ENCODE measurements at places on chromosomes 4 and X.

DNA sequence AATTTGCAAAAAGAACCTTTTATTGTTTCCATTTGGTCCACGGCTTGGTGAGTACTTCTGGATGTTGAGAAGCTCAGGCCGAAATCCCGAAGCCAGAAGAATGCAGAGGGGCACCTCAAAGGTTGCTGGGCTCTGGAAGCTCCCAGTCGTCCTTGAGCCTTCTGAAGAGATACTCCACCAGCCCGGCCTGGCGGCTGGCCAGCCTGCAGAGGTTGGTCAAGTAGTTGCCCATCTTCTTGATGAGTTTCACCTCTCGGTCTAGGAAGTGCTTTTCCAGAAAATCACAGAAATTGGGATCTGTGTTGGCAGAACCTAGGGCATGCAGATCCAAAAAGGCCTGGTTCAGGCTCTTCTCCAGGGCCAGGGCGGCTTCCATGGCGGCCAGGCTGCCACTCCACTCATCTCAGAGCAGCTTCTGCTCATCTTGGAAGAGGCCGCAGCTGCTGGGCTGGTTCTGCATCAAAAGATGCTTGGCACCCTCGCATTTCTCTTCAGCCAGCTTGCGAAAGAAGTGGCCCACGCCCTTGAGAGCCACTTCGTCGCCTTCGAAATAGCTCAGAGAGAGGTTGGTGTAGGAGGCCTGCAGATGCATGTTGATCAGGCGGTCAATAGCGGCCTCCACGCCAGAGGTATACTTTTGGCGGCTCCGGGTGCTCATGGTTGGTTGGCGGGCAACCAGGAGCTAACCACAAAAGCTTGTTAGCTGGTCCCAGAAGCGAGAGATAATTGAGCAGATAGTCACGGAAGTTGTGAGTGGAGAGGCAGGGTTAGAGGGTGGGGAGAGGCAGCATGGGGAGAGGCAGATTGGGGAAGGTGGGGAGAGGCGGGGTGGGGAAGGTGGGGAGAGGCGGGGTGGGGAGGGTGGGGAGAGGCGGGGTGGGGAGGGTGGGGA, 76.5 kb upstream of the TSPAN7 start:
- no peak for ATAC-seq

DNA sequence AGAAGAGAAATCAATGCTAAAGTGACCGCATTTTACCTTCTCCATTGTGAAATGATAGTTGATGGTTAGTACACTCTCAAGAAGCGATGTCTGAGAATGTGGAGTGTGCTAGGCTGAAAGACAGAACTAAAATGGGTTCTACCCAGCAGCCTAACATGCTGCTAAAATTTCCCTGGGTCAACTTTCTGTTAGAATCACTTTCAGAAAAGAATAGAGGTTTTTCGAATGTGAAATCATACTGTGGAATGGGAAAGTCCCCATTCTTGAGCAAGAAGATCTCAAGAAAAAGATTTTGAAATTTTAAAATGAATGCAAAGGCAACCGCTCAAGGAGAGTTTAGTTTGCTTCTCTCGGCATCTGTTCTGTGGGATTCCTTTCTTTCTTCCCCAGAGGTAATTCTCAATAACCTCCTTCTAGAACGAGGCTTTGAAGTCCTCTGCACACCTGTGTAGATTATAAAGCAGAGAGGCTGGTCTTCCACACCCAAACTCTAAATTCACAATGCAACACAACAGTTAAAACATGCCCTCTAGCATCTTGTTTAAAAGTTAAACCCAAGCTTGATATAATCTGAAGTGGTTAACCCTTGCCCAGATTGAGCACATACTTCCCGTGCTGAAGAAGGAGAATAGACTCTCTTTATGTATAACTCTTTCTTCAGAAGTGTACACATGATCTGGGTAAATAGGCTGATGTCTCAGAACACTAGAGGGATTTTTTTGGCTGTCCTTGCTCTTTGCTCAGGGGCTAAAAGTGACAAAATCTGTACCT, 208.7 kb upstream of the KLF3 start:
- no peak for ATAC-seq

DNA sequence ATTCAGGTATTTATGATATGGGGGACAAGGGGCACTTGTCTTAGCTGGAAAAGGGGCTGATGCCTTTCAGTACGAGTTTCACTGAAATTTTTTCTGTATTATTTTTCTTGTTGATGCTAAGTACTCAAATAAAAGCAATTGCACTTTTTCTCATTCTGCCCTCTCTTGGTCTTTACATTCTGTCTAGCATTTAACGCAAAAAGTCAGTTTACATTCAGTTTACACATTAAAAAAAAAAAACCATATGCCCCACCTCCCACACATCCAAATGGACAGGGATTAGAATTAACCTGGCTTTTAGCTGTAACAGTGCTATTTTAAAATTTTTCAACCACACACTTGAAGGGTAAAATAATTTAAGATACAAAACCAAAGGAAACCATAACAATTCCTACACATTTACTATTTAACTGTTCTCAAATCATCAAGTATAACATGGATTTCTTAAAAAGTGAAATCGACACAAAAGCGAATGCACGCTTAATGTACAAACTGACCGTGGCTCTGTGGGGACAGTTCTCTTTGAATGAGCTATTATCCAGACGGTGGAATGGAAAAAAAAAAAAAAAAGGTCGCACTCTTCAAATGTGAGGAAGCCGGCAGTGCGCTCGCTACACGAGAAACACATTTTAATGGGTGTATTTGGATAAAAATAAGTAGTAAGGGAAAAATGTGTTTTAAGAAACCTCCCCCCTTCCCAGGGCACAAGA, 1.4 kb downstream of the AMMECR1 start:
- peak; percentile 11 for ATAC-seq

DNA sequence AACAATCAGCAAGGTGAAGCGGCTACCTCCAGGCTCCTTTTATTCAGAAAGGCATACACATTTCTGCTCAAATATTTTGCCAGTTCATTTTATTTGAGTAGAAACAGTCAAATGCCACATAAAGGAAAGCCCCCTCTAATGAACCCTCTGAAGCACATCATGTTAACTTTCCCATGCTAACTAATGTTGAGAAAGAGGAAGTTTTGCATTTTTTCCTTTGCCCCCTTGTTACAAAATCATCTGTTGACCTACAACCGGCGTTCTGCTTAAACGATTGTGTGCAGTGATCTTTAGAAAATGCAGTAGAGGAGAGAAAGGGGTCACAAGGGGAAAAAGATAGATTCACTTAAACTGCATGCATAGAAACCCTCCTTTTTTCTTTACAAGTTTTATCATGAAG, 25.2 kb upstream of the ATXN3L start:
- no peak for ATAC-seq

- ATAC-seq = no peak
These were observed 85.7 kb downstream of the JAKMIP1 start for GRCh38 chr4:6114601-6115000.

DNA sequence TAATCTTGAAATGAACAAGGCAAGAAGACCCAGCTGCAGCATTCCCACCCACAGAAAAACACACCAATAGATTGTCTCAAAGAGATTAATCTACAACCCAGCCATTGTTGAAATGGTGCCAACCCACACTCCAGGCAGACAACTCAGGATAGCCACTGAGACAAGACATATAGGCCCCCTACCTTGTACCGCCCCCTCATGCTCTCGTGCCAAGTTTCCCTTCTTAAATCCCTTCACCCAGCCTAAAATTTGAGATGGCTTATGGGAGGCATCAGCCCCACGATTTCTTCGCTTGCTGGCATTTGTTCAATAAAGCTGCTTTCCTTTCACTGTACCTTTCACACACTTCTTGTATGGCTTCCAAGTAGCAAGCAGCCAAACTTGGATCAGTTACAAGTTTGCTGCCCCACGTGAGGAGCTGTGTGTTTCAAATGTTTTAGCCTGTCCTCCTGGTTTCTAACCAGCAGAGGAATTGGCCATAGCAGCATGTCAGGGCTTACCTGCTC, 1754.1 kb downstream of the C4orf33 start:
- ATAC-seq = no peak

GRCh38 chr4:52618795-52619590, 40.1 kb downstream of the USP46 start:
- ATAC-seq = no peak

- ATAC-seq = no peak
These were observed 257.5 kb upstream of the SLC7A11 start for GRCh38 chr4:138499627-138500026.

DNA sequence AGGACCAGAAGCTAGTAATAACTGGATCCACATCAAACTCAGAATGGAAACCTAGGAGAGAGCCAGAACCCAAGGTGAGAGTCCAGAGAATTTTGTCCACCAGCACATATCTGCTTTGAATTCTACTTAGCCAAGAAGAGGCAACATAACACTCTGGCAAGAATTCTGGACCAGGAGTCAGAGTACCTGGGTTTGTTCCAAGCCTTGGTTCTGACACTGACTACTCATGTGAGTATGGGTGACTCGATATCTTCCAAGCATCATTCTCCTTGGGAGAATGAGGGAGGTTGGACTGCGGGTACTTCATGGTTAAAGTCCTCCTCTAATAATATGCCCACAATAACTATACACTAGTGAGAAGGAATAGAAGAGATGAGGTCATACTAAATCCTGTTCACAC, 144.0 kb upstream of the JADE1 start:
- ATAC-seq = no peak

- peak; percentile 85 for ATAC-seq
These were observed 205.9 kb downstream of the RAPGEF2 start for GRCh38 chr4:159308566-159309340.

GRCh38 chr4:7206385-7206784, 14.0 kb downstream of the SORCS2 start:
- ATAC-seq = peak; percentile 63

DNA sequence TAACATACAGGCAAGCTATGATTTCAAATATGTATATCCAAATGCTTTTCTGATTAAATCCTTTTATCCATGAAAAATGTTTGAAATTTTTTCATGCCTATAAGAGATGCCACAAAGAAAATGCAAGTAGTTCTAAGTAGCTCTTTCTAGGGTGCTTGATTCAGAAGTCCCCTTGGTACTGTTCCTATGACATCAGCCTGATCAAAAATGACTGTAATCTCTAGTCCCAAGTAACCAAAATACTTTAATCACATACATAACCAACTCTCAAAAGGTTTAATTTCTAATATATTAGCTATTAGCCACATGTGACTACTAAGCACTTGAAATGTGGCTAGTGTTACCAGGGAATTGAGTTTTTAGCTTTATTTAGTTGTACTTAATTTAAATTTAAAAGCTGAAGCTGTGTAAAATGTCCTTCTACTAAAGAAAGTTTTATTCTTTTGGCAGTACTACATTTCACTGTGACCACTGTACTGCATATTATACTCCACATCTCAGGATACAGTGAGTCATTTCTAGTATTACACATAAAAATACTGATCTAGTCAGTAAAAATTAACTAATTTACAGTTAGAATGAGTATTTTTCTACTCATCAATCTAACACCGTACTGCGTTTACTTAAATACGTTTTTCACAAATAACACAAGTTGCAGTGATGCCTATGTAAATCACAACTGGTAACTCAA, 33.9 kb downstream of the FBXW7 start:
- peak; percentile 37 for ATAC-seq

- ATAC-seq = no peak
These were observed 127.7 kb downstream of the SLC7A11 start for GRCh38 chr4:138114434-138114833.

DNA sequence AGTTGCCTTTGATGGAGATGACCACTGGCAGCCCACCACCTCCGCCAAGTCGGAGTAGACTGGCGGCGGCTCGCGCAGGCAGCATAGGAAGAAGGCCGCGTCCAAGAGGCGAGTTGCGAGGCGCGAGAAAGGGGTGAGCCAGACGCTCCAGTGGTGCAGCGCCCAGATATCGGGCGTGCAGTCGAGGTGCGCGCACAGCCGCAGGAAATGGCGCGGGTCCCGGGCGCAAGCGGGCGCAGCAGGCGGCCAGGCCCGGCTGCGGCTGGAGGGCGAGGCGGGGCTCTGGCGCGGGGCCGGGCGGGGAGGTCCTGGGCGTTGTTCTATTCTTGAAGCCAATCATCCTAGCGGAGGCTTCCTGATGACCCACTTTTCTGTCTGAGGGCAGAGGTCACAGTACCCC, 13.2 kb upstream of the PGRMC1 start:
- ATAC-seq = no peak

DNA sequence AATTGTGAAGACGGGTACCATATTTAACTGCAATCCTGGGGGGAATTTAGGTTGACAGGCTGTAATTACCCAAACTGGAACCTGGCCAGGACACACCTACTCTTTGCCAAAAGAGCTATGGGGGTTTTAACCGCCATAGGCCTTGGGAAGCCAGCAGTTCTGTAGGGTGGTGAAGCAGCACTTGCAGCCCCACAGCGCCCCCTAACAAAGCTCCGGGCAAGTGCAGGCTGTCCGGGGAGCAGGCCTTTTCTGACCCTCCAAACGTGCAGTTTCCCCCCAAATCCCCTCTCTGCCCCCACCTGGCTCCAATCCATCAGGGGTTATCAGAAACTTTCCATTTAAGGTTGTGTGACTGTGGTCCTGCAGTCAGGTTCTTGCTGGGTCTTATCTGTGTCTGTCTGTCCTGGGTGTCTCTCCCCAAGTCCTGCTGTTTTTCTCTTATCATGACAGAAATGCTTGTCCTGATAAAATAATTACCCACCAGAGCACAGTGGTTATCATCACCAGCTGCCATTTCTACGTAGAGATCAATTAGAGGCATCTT, 350.9 kb downstream of the MID1IP1 start:
- ATAC-seq = peak; percentile 80

DNA sequence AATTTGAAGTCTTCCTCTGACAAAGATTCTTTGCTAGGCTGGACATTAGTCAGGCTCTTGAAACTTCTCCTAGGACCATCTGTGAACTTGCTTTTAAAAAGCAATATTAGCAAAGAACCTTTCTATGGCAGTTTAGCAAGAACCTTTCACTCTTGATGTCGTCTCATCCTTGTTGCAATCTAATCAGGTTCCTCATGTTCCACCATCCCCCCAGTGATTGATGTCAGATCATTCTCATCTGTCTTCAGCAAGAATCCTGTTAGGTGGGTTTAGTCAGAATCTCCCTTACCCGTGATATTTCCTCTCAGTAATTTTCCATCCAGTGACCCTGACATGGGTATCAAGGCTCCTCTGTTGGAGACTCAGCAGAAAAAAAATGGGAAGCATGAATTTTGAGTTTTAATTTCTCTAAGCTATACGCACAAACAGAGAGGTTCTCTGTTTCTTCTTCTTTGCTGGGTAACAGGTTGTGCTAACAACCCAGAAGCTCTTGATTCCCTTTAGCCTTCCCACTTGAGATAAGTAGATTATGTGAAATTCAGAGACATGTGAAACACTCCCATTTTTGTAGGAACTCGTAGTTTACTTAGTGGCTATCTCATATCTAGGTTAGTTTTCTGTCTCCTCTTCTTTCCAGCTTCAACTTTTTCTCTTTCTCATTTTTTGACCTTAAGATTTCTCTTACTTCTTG, 507.4 kb downstream of the C4orf33 start:
- no peak for ATAC-seq

- peak; percentile 30 for ATAC-seq
These were observed 35.9 kb upstream of the PPM1K start for GRCh38 chr4:88320224-88320779.

- ATAC-seq = no peak
These were observed 725.7 kb upstream of the TENM3 start for GRCh38 chr4:181517491-181517890.
